ENCODE measurements at places on chromosomes 12 and 14.
A peak's percentile ranks its signal among the peaks of the same experiment; 100 is the strongest.

GRCh38 chr12:53452159-53453077 lies 516 bp downstream of the PCBP2 start:
- DNase-seq: peak; percentile 38

DNA sequence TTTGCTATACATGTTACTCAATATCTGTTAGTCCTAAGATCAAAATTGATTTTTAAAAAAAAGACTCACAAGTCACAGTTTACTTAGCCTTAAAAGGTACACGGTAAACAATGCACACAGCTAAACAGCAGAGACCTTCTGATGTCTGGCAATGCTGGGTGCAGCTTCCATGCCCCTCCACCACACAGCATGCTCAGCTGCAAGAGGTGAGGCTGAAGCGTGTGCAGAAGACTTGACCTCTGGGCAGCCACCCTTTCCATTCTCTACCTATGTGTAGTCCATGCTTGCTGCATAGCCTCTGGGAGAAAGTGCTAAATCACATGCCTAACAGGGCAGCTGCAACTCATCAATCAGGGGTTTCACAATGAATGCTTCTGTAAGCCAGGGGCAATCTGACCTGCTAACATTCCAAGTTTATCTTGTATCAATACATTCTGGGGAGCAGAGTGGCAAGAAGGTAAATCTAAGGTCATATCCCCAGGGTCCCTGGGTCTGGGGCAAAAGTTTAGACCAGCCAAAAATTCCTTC lies 44.5 kb upstream of the AMN1 start:
- no peak for DNase-seq

DNA sequence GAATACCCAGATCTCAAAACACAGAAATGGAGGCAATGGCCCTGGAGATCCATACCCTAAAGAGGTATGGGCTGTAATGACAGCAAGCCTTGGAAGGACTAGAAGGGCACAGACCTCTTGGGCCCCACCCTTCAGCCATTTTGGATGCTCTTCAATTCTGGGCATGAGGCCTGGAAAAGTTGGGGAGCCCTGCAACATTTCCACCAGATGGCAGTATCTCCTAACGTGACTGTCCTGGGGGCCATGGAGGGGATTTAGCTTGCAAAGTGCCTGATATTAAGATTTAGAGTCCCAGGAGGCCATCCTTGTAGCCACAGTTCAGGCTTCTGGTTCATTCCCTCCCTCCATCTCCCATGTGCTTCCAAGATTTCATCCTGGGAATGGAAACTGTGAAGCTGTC lies 30.2 kb downstream of the KCNA5 start:
- no peak for DNase-seq

DNA sequence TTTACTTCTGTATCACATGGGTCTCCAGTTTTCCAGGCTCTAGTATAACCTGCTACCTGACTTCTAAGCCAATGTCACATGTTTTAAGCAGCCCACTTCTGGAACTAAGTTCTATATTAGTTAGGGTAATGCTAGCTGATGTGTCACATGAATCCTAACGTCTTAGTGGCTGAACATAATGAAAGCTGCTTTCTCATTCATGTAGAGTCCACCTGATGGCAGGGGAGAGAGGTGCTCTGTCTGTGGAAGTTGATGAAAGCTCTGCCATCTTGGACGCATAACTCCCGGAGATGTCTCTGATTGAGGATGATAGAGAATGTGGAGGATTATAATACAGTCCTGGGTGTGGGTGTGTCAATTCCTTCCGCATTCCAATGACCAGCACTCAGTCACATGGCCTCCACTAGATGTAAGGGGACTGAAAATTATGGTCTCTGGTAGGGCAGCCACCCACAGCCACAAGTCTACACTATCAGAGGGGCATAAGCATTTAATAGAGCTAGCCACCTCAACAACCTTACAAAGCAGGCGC lies 234.4 kb upstream of the CRY1 start:
- no peak for DNase-seq

DNA sequence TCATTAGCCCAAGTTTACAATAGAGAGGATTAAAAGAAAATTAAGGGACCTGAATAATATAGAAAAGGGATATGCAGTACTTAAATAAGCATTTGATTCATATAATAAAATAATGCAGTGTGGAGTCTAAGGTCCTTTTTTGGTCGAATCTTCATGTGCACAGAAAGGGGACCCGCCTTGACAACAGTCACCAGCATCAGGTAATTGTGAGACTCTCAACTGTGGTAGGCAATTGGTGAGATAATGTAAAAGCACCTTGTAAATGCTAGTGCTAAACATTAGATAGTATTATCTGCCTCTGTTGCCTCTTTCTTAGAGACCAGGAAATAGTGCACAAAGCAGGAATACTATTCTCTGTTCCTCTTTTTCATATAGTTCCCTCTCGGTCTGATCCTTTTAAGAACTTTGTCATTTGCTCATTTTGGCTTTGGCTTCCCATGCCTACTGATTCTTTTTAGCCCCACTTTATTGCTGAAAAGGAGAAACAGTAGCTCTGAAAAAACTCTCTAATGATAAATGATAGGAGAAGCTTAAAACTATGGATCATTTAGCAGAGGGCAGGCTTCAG lies 17.5 kb downstream of the CHPT1 start:
- DNase-seq: no peak

- no peak for DNase-seq
Measured at GRCh38 chr12:108538146-108538545, 22.8 kb downstream of the SART3 start.

DNA sequence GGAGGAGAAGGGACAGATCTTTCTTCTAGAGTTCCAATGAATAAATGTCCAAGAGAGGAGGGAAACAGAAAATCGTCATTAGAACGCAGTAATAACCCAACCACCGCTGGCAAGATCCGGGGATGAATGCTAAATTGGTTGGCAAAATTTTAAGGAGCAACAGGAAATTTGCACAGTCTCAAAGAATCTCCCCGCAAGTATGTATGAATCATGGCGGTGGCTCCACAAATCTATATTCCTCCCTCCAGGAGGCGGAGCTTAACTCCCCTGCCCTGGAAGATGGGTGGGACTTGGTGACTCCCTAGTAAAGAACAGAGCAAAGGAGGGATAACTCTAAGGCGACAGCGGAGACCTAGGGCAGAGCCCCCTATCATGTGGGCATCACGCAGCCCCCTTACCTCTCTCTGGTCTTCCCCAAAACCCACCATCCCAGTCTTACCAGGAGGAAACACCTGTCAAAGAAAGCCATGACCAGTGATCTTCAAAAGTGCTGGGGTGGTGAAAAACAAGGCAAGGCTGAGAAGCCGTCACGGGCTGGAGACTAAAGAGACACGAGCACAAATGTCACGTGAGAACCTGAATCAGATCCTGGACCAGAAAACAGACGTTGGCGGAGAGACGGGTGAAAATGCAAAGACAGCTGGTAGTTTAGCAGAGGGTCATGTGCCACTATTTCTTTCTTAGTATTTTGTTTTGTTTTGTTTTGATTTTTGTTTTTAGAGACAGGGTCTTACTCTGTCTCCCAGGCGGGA lies 125.8 kb downstream of the NCOR2 start:
- DNase-seq: no peak

DNA sequence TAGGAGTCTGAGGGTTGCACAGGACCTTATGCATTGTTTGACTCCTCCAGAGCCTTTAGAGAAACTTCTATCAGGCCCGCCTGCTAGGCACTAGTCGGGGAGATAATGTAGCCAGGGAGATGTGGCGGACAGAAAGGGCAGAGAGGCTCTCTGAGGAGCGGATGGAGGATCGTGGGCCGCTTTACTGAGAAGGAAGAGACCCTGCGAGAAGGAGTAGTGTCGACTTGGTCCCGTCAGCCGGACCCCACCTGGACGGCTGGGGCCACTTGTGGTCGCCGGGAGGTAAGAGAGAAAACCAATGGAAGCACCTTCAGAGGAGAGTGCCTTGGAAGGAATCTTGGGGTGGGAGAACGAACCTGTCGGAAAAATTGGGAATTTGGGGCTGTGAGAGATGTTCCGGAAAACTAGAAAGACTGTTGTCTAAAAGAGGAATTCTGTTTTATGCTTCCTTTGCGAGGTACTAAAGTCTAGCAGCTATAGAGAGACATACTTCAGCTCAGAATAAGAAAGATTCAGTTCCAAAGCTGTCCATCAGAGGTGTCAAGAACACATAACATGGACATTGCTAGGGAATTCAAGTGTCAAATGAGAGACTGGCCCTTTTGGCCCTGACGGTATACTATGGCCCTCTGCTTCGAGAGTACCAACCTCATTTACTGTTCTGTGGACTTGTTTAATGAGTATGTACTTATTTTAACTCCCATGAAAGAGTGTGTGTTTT lies 660 bp upstream of the MCRS1 start:
- no peak for DNase-seq

DNA sequence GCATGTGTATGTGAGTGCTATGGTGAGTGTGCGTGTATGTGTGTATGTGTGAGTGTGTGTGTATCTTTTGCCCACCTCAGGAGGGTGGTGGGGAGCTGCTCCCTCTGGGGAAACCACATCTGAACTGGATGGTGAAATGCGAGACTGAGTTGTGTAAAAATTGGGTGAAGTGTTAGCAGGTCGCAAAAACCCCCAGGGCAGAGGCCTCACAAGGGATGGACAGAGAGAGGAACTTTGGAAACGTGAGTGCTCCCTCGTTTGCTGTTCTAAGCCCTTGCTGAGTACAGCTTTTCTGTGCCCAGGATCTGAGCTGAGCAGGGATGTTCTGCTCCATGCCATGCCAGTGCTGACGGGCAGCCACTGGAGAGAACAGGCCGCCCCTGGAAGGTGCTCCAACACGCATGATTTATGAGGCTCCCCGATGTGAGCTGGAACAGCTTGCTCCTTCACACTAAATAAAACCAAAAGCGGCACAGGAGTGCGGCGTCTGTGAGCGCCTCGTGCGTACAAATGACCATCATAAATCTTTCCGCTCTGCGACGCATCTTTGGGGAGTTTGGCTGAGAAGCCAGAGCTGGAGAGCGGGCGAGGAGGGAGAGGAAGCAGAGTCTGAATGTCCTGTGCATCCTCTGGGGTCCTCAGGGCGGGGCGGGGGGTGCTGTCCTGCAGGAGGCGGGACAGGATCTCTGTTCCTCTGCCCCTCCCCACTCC lies 14.1 kb upstream of the GALNT9 start:
- no peak for DNase-seq

DNA sequence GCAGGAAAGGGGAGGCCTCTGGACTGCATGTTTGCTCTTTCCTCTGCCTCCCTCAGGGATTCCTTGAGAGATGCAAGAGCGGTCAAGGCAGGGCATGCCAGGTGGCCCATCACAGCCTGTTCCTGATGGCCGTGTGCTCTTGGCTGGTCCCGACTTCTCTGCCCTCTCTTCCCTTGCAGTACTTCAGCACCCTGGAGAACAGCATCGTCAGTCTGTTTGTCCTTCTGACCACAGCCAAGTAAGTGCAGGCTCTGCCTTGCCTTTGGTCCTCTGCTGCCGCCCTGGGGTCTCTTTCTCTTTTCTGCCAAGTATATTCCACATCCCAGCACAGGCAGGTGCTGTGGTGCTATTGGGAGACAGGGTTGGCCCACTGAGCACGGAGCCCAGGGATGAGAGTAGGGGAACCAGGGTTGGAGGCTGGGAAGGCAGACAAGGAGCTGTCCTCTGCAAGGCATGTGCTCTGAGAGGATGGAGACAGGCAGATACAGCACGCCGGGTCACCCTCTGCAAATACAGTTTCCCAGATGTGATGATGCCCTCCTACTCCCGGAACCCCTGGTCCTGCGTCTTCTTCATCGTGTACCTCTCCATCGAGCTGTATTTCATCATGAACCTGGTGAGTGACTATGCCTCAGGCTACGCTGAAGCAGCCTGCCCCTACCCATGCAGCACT lies 51.9 kb downstream of the TPCN1 start:
- no peak for DNase-seq

DNA sequence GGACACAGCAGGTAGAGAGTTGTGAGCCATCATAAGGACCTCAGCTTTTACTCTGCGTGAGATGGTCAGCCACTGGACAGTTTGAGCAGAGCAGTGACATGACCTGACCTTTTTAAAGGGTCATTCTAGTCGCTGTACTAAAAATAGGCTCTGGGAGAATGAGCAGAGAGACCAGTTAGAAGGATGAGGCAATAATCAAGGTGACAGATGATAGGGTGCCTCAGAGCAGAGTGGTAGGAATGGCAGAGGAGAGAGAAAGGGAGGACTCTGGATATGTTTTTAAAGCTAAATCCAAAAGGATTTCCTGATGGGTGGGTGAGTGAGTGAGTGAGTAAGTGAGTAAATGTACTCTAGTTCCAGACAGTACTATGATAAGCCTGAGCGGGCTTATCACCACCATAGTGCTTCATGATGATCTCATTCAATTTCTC lies 83.6 kb upstream of the ARHGAP5 start:
- DNase-seq: no peak

DNA sequence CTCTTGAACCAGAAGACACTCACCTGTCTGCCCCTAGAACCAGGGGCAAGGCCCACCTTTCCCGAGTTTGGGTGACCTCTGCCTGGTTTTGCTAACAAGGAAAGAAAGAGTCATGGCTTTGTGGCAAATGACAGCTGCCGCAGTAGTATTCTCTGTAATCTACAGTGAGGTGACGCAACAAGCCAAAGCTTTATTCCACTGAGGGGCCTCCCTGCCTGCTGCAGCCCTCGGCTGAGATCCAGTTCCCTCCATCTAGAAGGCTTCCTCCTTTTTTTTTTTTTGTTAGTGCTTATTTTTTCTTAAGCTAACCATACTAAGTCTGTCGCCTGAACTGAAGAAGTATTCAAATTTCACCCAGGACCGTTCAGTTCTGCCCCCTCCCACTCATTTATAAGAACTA lies 142.3 kb upstream of the TMCC3 start:
- DNase-seq: no peak

GRCh38 chr12:93976024-93976423 lies 172.4 kb upstream of the PLXNC1 start:
- no peak for DNase-seq

GRCh38 chr12:109714141-109714912 lies 702 bp downstream of the FAM222A start:
- DNase-seq: peak; percentile 57

- DNase-seq: no peak
Measured at GRCh38 chr14:66634876-66635275, 126.9 kb downstream of the GPHN start.

- DNase-seq: peak; percentile 18
Measured at GRCh38 chr12:45268672-45269411, 52.9 kb downstream of the ANO6 start.

DNA sequence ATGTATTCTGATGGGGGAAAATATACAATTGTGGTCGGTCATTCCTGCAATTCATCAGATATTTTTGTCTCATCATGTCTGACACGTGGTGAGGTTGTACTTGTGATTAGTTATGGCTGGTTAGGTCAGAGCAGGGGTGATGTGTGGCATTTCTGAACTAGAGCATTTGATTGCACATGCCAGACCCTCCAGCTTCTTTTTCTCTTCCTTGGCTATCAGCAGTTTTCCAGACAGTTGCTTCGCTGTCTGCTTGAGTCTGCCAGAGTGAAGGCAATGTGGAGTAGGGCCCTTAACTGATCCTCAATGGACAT lies 25.9 kb downstream of the TMEM117 start:
- no peak for DNase-seq

Data from NCI-H1105 (cell line).